ENCODE measurements at places on chromosomes 4 and X. TPM values are rescaled to one million over a fixed set of nuclear protein-coding genes. Genes with fewer than 3 reads are reported as not detected.

The TCEAL6 gene
- total RNA-seq: not detected

The PRSS12 gene
- total RNA-seq: 13.1 TPM

The S100G gene
- total RNA-seq: not detected

The MAGEC1 gene
- total RNA-seq: not detected

The FRG2 gene
- total RNA-seq: not detected

The FOXP3 gene
- not detected for total RNA-seq

The SERPINA7 gene
- total RNA-seq: not detected

The VEGFD gene
- total RNA-seq: 2.6 TPM

The TMPRSS11B gene
- total RNA-seq: not detected

The TCEAL2 gene
- 0.39 TPM for total RNA-seq

The SYTL5 gene
- total RNA-seq: 0.49 TPM

The ADAM29 gene
- not detected for total RNA-seq

The TSPAN6 gene
- 29.3 TPM for total RNA-seq

The TMEM129 gene
- total RNA-seq: 9.2 TPM

The TRAPPC2 gene
- total RNA-seq: 22.5 TPM

The SLC2A9 gene
- 5.0 TPM for total RNA-seq

The CXCL5 gene
- total RNA-seq: 0.20 TPM

The DMP1 gene
- total RNA-seq: not detected

The HSD17B10 gene
- total RNA-seq: 37.2 TPM

The P2RY8 gene
- 0.99 TPM for total RNA-seq

Measured in skin of body (tissue), 3 donors.